ENCODE measurements at places on chromosomes 7 and 10.

DNA sequence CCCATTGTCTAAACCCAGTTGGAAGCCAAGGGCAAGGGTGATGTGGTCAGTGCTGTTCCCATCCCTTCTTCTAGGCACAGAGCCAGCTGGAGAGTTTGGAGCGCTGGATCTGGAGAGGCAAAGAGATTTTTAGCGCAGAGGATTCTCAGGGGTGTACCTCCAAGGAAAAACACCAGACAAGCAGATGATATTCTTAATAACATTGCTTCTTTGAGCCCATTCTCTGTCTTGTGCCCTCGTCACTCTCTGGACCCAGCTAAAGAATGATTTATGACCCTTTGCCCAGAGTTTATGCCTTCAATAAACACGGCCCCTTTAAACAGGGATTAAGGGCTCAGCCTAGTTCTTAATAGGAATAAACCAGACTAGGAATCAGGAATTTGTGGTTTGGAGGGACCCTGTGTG, 4.7 kb upstream of the HIP1 start:
- no peak for DNase-seq

DNA sequence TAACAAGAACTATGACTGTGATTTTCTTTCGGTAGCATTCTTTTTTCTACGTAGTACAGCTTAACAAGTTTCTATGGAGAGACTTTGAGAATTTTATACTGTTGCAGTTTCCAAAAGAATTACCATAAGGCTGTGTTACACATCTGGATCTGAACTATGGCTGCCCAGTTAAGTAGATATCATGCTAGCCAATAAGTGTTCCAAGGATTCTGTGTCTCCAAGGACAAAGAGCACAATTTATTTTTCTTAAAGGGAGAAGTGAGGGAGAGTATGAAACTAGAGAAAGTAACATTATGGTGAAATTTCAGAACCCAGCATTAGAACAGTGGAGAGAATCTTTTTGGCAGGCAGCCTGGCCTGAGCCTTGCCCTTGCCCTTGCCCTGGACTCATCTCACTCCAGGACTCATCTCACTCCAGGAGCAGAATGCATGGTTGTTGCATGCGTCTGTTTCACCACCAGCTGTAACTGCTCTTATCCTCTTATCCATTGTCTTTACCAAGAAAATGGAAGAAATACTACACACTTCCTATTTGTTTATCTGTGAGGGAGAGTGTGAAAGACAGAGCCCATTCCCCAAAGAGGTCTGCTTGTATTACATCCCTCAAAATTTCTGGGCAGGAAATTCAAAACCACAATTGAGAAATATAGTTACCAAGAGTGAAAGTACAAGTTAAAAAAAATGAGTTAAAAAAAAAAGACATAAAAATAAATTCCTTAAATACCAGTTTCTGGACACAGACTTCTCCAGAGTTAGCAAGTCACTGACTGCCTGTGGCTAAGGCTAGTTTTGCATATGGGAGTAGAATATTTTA, 1067.5 kb downstream of the NRG3 start:
- DNase-seq, result no peak

GRCh38 chr7:95881597-95881996, 109.2 kb downstream of the DYNC1I1 start:
- DNase-seq, result no peak

DNA sequence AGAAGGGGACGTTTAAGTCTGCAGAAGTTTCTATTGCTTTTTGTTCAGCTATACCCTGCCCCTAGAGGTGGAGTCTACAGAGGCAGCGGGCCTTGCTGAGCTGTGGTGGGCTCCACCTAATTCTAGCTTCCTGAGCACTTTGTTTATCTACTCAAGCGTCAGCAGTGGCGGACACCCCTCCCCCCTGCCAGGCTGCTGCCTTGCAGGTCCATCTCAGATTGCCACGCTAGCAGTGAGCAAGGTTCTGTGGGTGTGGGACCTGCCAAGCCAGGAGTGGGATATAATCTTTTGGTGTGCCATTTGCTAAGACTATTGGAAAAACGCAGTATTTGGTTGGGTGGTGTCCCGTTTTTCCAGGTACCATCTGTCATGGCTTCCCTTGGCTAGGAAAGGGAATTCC, 147.3 kb upstream of the PRPS1L1 start:
- DNase-seq, result no peak

GRCh38 chr7:75642810-75643486, 95.8 kb downstream of the HIP1 start:
- DNase-seq, result no peak

GRCh38 chr7:77538281-77539212, 1.5 kb downstream of the PTPN12 start:
- no peak for DNase-seq

GRCh38 chr7:64849250-64849923, 53.7 kb upstream of the ZNF273 start:
- DNase-seq, result no peak

DNA sequence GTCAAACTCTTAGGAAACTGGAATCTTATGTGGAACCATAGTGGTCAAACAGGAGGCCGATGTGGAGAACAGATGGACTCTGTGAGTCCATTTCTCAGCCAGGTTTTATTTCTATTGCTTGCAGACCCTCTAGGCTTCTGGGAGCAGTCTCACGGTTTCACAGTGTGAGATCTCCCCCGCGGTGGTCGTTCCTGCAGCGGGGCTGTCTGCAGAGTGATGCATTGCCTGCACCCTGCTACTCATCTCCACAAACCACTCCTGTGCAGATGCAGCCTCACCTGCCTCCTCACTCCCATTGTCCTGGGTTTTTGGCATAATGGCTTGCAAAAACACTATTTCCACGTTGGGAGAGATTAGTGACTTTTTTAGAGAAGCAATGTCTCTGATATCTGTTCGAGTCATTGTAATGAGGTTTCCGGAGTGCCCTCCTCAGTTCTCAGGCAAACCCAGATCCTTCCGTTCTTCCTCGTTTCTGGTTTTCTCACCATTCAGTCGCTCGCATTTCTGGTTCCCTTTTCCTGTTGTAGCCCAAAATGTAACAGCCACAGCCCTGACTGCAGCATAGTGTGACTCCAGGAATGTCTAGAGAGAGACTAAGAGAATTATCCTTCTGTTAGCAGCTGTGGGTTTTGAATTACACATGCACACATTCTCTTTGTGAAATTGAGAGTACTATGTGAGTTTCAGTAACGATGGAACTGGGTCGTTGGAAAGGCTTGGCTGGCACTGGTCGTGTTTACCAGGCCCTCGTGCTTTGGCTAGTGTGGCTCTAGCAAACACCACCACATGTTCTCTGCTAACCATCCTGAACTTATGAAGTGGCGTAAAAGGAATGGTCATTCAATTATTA, 30.2 kb downstream of the ACADSB start:
- DNase-seq, result no peak

Data from cerebellar nuclear complex (tissue), 1 donor.